Stimulated activated CD8-positive, alpha-beta memory T cell treated with anti-CD3 and anti-CD28 coated beads, Interleukin-15, amount 100 ng/mL, for 48 hours (primary cell): ENCODE measurements at places on chromosomes 12 and 14.

DNA sequence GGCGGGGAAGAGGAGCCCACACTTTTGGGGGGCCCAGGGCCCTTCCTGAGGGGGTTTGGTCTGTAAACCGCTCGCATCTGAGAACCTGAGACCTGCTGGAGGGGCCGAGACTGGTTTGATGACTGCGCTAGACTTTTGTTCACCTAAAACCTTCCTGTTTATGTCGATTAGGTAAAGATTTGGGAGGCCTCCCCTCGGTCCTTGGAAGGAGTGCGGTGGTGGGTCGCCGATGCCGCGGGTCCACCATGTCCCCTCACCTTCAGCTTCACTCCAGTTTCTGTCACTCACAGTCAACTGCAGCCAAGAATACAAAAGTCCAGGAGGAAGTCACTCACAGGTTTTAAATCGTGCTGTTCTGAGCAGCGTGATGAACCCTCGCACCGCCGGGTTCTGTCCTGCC lies 10.5 kb upstream of the GALNT9 start:
- no peak for DNase-seq

GRCh38 chr14:31934767-31935266 lies 142.3 kb upstream of the ARHGAP5 start:
- no peak for DNase-seq

DNA sequence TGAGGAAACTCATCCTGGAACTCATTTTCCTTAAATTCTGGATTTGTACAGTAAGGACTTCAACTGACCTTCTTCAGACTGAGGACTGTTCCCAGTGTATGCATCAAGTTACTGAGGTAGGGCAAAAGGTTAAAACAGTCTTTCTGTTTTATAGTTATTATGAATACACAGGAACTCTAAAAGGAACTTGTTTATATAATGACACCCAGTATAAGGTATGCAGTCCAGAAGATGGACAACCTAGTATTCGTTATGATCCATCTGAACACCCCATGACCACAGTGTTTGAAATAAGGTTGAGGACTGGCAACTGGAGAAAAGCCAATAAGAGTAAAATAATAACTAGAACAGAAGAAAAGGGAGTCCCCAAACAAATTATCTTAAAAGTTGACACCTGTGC lies 779.9 kb upstream of the TMEM132C start:
- no peak for DNase-seq

GRCh38 chr12:101230547-101230946 lies 20.5 kb upstream of the SLC5A8 start:
- DNase-seq, result no peak

- no peak for DNase-seq
Measured at GRCh38 chr12:90100579-90100978, 391.9 kb upstream of the ATP2B1 start.

- DNase-seq, result no peak
Measured at GRCh38 chr12:123142518-123142840, 8.4 kb downstream of the PITPNM2 start.

DNA sequence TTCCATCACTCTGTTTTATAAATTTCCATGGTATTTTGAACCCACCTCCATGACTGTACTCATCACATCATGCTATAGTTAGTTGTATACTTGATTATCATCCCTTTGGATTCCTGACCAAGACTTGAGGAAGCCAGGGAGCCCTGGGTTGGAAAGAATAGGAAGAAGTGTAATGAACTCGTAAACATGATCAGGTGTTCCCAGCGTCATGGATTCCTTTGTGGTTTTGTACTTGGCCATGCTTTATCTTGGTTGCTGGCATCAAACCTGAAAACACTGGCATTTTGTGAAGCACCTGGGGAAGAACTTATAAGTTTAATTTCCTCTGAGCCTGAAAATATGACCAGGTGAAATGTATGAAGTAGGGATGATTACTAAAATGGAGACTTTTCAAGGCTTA lies 76.4 kb downstream of the CHST11 start:
- DNase-seq, result no peak

DNA sequence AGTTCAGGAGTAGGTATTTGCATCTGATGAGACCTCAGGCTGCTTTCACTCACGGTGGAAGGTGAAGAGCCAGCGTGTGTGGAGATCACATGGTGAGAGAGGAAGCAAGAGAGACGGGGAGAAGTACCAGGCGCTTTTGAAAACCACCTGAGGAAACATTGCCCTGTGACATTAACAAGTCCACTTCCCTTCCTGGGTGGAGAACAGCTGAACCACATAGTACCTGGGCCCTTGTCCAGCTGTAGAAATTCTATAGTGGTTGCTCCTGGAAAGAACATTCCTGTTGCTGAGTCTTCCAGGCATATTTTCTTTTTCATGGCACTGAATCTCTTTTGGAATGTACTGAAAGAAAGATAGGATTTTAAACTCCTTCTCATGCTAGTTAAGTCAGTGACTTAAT lies 87.3 kb upstream of the RIN3 start:
- no peak for DNase-seq

GRCh38 chr14:83816761-83817160 lies 1713.2 kb upstream of the FLRT2 start:
- DNase-seq, result no peak

GRCh38 chr12:122079033-122079531 lies 526 bp downstream of the MLXIP start:
- DNase-seq, result no peak

GRCh38 chr12:47014474-47014873 lies 64.9 kb upstream of the PCED1B start:
- no peak for DNase-seq

DNA sequence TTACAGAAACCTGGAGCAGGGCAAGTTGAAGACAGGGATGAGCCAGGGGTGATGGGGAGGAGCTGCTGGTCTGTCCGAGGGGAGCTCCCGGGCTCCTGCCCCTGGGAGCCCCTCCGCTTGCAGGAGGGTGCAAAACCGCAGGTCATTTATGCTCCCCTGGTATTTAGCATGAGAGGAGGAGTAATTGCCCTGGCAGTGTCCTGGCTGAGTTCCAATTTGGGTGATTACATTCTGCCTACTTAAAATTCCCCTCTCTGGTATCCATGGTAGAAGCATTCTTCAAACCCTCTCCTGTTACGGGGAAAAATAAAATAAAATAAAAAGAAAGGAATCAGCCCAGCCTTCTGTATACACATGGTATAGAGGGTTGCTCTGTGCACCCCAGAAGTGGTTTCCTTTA lies 61.7 kb upstream of the VRK1 start:
- DNase-seq, result no peak

DNA sequence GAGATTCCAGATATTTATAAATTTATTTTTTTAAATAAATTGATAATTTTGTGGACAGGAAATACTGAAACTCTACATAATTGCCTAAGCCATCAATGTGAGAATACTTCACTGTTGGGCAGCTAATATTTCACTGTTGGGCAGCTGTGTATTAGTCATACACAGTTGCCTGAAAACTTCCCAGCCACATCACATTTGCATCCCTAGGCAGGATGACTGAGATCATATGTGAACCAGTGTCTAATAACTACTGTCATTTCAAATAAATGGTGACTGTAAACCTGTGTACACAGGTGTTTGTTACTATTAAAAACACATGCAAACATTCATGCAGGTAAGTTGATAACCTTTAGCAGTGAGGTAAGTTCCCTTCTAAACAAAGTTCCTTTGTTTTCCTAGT lies 43.9 kb downstream of the TMTC3 start:
- DNase-seq, result no peak

- no peak for DNase-seq
Measured at GRCh38 chr12:11949738-11950411, 120.9 kb upstream of the BCL2L14 start.

- no peak for DNase-seq
Measured at GRCh38 chr12:112980491-112981158, 2.3 kb downstream of the OAS2 start.

DNA sequence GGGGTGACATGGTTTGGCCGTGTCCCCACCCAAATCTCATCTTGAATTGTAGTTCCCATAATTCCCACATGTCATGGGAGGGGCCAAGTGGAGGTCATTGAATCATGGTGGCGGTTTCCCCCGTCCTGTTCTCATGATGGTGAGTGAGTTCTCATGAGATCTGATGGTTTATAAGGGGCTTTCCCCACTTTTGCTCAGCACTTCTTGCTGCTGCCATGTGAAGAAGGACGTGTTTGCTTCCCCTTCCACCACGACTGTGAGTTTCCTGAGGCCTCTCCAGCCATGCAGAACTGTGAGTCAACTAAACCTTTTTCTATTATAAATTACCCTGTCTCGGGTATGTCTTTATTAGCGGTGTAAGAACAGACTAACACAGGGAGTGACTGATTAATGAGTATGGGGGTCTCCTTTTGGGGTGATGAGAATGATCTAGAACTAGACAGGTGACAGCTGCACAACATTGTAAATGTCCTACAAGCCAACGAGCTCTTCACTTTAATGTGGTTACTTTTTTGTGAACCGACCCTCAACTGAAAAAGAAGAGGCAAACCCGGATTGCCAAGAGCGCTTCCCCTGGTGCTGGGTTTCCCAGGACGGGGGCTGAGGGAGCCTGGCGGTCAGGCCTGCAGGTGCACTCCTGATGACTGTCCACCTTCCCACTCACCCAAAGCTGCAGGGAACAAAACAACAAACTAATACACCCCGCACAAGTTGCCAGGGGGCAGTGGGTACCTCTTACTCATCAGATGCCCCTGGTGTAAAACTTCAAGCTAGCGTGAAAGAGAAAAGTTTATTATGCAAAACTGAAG lies 90.1 kb downstream of the NCOR2 start:
- no peak for DNase-seq

DNA sequence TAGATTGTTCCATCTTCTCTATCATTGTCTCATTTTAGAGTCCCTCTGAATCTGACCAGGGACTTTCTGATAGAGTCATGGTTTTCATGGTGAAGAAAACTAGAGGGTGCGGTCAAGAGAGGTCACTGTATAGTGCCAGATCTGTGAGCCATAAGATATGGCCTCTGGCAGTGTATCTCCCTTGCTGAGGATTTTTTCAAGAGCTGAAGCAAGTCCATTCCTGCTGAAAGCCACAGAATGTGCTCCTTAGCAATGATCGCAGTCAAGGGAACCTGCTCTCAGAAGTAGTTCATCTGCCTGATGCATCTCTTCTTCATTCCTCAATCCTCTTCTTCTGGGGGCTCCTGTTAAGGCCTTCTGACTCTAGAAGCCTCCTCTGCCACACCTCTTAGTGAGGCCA lies 405.2 kb downstream of the EGLN3 start:
- DNase-seq, result no peak

DNA sequence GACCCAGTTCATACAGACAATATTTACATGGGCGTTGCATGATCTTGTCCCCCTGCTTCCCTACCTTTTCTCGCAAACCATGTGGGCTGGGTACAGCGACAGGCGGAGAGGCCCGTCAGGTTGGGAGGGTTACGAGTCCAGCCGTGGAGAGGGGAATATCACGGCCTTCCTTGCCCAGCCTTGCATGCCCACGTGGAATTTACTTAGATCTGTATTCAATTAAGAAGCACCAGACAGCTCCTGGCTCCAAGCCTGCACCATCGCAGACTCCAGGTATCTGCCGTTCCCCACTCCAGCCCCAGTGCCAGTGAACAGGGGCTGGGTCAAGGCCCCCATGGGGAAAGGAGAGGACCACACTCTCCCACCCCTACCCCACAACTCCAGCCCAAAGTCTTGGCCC lies 29.8 kb downstream of the BCL11B start:
- no peak for DNase-seq

- DNase-seq, result no peak
Measured at GRCh38 chr12:59084511-59085375, 164.4 kb upstream of the LRIG3 start.

DNA sequence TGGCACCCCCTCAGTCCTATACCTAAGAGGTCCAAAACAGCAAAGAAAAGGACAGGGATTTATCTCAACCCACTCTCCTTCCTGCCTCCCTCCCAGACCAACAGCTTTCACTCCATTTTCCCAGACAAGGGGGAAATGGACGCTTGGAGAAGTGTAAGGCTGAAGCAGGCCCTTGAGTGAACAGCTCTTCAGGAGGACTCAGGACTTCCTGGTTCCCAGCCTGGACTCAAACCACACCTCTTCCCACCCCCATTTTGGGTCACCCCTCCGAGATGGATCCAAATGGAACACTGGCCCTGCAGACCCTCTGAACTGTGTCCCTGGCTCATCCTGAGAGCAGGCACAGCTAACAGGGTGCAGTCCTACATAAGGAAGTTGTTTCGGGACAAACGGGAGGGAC lies 2.7 kb downstream of the KMT2D start:
- DNase-seq, result no peak

DNA sequence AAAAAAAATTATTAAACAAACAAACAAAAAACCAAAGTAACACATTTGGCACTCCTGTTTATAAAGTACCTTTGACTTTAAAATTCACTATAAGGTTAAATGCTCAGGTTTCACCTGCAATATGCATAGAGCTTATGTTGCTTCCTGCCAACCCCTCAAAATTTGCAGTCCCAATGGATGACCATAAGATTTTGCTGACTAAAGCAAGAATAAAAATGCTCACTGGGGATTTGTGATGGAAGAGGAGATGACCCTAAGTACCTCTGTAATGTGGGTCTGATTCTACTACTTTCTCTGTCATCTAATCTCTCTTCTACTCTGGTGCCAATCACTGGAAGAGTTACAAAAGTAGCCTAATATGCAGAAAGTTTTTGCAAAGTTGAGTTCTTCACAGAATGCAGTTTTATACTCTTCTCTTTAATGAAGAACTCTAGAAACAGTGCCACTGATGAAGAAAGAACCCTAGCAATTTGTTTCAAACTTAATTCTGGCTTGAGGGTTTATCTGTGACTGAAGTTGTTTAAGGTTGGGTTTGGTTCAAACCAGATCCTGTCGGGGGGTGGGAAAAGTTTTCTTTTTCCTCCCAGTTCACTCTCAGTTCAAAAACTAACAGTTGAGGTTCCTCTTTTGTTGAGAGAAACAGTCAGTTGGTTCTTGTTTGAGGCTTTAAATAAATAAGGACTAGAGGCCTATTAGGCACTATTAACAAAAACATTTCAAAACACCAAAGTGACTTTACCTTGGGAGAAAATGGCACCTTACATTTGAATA lies 10.9 kb downstream of the WASHC3 start:
- no peak for DNase-seq

GRCh38 chr14:50676814-50677516 lies 8.9 kb upstream of the SAV1 start:
- no peak for DNase-seq

DNA sequence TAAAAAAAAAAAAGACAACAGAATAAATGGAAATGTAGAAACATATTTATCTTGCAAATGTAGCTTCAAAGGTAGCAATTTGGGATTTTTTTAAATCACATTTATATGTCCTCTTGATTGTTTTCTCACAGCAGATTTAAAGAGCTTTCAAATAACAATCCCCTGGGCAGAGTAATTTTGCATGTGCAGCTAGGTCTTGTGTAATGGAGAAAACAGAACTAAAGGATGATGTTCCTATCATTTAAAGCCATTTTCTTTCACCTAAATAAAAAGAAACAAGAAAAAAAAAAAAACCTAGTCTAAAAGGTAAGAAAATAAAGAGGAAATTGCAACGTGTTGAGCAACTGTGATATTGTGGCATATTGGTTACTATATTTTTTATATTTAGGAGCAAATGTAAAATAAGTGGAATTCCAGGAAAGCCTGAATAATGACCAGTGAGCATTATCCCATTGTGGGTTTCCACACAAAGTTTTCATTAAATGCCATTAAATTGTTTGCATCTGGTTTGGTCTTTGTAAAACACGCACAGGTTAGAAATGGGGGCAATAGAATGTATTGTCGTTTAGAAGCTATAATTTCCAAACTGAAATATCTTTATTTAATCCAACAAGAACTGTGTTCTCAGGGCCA lies 215.6 kb downstream of the SLC6A15 start:
- DNase-seq, result no peak

- DNase-seq, result no peak
Measured at GRCh38 chr12:3204143-3204542, 127.0 kb downstream of the TSPAN9 start.
